Activated CD4-positive, alpha-beta T cell treated with anti-CD3 and anti-CD28 coated beads, Interleukin-2, amount 50 U/mL, for 24 hours (primary cell): ENCODE measurements at places on chromosomes 5 and 9.

DNA sequence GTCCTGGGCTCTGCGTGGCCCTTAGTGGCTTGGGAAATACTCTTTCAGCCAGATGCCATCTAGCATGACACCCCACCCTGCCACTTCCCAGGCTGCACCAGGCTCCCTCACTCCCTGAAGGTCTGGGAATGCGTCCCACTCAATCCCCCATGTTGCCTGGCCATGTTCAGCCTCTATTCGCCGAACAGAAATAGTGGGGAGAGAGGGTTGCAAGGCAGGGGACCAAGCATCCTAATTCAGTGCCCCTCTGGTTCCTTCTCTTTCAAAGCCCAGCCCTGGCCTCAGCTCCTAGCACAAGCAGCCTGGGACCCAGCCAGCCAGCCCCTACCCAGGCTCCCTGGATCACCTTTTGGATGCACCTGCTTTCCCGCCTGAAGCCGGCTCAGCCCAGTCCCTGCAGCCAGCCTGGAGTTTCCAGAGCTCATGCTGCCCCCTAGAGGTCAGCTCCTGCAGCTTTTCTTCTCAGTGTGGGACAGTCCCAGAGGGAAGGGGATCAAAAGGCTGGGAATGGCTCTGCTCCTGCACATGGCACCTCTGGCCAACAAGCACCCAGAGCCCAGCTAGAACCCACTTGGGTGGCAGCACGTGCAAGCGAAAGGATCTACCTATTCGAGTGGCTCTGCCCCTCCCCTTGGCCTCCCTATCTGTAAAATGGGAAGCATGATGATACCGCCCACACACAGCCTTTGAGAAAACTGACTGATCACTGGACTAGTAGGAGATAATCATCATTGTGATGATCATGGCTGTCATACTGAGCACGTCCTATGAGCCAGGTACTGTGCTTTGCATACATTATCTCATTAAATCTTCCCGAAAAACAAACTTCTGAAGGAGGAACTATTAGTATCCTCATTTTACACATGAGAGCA lies 48.7 kb upstream of the C5orf58 start:
- DNase-seq = peak; percentile 11

- DNase-seq = no peak
Measured at GRCh38 chr5:97418462-97418861, 235.4 kb upstream of the RIOK2 start.

- DNase-seq = no peak
Measured at GRCh38 chr9:104808035-104808614, 44.2 kb downstream of the NIPSNAP3B start.

GRCh38 chr5:61409568-61409967 lies 77.5 kb downstream of the ZSWIM6 start:
- no peak for DNase-seq

DNA sequence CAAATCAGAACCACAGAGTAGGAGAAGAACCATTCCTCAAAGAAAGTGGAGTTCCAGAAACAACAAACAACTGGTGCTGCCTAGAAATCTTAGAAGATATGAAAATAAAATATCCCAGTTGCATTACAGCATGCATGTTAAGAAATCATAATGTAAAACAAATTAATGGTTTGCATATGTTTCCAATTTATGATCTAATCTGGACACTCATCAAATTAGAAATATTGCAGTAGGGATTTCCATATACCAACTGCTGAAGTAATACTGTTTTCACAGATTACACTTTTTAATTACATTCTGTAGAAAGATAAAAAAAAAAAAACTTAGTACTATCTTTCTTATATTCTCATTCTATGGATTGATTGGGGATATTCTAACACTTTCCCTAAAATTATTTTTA lies 1034.6 kb upstream of the C9orf72 start:
- DNase-seq = no peak

- no peak for DNase-seq
Measured at GRCh38 chr9:134396258-134396742, 70.0 kb downstream of the RXRA start.

DNA sequence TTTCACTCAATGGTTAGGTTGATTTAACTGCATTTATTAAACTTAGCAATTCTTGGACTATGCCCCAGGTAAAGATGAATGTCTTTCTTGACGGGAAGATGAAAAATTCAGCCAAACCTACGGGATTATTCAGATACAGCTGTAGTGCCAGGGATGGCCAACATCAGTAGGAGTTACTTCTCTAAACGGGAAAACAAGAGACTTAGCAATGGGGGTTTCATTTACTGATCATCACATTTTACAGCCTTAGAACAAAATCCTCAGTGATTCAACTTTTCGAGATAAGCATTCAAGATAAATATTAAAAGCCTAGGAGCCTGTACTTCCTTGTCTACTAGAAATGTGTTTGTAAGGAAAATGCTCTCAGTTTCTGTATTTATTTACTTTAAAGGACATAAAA lies 46.1 kb downstream of the S1PR3 start:
- no peak for DNase-seq

DNA sequence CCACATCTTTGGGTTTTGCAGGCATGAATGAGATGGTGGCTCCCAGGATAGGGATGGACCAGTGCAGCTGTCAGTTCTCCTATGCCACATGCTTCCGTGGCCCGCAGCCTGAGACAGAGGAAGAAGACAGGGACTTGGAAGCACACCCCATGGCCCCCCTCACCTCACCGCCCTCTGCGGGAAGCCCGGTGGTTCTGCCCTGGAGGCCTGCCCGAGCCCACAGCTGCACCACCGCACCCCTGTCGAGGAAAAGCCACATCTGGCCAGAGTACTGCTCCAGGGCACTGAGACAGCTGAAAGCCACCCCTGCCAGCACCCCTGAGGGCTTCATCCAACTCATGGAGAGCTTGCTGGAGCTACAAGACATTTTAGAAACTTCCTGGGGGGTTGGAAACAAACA lies 7.6 kb upstream of the TRMT10B start:
- DNase-seq = no peak

DNA sequence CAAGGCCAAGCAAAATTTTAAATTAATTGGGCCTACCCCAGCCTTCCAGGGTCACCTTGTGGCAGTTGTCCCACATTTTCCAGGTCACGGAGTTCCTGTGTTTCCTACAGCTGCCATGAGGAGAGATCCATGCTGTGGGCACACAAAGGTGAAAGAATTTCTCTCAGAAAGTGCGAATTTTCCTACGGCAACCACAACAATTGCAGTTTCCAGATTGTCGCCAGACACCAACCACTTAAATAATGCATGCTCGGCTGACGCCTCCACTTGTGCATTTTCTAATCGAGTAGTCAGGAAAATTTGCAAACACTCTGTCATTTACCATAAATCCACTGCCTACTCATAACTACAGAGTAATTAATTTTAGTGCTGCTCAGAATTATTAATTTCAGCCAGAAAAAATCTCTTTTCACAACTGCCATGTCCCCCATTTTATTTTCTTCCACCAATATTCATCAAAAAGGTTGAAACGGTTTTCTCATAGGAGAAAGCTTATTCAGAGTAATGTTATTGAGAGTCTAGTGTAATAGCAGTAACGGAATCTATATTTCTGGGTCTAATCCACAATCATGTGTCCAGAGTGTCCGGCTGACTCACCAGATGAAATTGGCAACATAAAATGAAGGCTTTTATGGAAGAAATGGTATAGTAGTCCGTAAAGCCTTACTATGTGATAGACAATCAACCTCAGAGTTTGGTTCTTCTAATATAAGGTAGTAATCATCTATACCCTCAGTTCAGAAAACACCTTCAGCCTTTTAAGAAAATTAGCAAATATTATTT lies 389.8 kb downstream of the NR2F1-AS1 start:
- DNase-seq = no peak

GRCh38 chr9:74503219-74503618 lies 6.1 kb downstream of the RORB start:
- DNase-seq = no peak

DNA sequence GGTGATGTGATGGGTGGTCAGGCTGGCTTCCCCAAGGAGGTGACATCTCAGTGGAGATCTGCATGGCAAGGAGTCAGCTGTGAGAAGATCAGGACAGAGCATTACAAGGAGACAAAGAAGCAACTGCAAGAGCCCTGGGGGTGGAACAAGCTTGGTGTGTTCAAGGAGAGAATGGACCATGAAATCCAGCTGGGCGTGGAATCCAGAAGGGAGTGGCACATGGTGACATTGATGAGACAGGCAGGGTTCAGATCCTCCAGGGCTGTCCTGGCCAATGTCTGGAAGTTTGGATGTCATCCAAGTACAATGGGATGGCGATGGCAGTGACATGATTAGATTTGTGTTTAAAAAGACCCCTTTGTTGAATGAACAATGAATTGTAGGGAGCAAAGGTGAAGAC lies 175.6 kb downstream of the MACROH2A1 start:
- no peak for DNase-seq

- DNase-seq = no peak
Measured at GRCh38 chr9:114237781-114238180, 82.4 kb downstream of the COL27A1 start.

- no peak for DNase-seq
Measured at GRCh38 chr5:174832811-174833210, 108.4 kb downstream of the MSX2 start.

- DNase-seq = no peak
Measured at GRCh38 chr9:124658165-124659017, 112.7 kb downstream of the NR6A1 start.

GRCh38 chr5:54785729-54786591 lies 199.4 kb downstream of the ESM1 start:
- no peak for DNase-seq

DNA sequence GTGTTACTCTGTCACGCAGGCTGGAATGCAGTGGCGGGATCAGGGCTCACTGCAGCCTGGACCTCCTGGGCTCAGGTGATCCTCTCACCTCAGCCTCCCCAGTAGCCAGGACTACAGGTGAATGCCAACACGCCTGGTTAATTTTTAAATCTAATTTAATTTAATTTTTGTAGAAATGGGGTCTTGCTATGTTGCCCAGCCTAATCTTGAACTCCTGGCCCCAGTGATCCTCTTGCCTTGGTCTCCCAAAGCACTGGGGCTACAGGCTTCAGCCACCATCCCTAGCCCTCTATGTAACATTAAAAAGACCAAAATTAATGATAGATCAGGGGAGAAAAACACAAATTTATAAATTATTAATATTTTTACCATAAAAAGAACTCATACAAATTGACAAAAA lies 11.3 kb upstream of the UBAP2 start:
- no peak for DNase-seq

DNA sequence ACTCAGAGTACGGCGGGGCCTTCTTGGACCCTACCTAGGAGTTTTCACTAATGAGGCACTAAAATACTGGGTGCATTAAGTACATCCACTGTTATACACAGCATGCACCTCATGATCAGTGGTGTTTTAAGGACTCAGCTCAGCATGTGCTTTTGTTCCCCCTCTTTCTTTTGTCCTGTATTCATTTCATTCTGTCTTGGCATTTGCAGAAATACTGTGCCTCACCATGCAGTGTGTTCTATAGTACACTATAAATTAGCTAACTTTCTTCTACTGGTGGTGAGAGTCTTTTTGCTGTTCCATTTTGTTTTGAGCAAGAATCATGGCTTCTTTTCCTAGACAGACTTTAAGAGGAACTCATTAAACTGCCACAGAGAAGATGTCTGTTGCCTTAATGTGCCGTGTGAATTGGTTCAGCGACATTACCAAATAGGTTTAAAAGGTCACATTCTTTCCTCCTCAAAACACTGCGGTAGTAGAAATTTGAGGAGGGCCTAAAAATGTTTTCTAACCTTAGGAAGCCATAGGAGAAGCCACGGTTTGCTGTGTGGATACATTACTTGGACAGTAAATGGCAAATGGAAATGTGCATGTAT lies 276.6 kb downstream of the MAST4 start:
- no peak for DNase-seq

DNA sequence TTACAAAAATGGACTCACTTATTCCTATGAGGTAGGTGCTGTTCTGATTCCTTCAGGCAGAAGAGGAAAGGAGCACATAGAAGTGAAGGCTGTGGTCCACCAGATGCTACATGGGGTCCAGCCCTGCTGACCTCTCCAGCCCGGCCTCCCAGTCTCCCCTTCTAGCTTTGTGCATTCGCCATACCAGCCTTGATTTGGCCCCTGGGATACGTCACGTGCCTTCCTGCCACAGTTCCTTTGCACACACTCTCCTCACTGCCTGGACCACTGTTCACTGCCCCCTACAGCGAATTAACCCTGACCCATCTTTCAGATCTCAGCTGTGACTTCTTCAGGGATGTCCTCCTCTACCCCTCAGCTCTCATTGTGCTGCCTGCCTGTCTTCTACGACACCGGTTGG lies 32.6 kb downstream of the FGF1 start:
- no peak for DNase-seq

DNA sequence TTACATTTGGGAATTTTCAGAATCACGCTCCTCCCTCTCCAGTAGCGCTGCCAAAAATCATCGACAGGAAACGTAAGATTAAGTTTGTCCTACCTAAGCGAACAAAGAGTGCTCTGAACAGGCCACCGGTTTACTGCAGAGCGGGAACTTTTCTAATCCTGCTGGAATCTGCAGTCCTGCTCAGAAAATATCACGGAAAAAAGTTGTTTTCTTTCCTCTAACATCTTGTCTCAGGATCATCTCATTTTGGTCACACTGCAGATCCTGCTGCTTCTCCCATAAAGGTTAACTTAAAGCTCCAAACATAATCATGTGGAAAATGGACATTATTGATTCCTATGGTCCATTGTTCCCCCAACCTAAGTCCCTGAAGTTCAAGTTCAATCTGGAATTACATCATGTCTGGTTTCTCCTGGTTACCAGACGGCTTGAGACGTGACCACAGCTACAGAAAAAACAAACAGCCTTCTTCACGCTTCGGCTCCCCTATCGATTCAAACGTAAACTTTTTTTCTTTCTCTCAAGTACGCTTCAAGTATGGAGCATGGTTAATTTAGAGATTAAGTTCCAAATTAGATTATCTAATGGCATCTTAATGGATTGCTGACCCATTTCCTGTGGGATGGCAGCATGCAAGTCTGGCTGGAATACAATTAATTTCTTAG lies 217.6 kb downstream of the NFIB start:
- DNase-seq = no peak

GRCh38 chr5:893137-893506 lies 438 bp downstream of the TRIP13 start:
- no peak for DNase-seq

DNA sequence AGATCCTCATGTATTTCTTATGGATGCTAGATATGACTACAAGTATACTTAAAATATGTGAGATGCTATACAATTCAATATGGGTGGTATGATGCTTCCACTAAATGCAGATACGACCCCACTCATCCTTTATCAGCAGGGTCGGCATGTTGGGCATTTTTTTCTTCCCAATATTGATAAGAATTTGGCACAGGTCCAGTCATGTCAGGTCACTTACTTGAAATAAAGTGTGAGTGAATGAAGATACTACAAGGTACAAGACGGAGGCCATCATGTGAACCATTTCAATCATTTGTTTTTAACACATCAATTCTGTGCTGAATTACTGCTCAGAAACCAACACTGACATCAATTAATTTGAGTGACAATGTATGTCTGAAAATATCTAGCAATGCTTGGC lies 146.9 kb upstream of the GNA14 start:
- no peak for DNase-seq

DNA sequence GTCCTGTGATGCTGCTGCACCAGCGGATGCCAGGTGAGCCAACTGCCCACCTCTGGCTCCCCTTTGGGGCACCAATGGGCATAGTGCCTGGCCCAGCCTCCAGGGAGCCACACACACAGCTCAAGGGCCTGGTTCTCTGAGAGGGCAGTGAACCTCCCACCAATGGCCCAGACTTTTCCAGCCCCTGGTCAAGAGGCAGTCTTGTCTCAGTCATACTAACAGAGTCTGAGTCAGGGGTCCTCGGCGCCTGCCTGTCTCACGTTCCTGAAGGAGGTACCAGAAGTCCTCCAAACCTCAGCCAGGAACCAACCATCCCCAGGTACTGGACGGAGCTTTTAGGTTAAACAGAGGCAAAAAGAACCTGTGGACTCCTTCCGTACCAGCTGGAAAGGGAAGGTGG lies 121.1 kb downstream of the C5orf15 start:
- DNase-seq = no peak
